Activated CD4-positive, alpha-beta T cell treated with anti-CD3 and anti-CD28 coated beads, Interleukin-2, amount 50 U/mL, for 4 hours (primary cell): ENCODE measurements at places on chromosomes 16 and 17.

- no peak for DNase-seq
Observed at GRCh38 chr17:48162946-48163506, 55.5 kb downstream of the SNX11 start.

DNA sequence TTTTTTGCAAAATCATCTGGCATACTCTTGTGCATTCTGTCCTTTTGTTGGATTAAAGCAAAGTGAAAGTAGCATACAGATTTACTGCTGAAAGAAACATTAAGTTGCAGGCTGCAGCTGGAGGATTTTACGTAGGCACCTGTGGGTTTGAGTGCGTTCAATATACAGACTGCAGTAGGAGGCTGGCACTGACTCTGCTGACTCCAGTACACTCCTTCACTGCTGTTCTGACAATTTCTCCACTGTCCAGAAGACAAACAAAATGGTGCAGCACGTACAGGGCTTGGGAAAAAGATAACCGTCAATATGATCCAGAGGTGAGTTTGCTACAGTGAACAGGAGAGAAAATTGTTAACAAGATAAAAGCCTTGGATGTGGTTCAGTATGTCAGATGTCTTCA is 73.3 kb downstream of the TANC2 start:
- DNase-seq, result no peak

GRCh38 chr16:1019231-1020090 is 37.9 kb downstream of the SOX8 start:
- DNase-seq, result no peak

- no peak for DNase-seq
Observed at GRCh38 chr17:36747861-36748260, 146.5 kb downstream of the MRM1 start.
